Transverse colon (tissue), 4 donors: ENCODE measurements at places on chromosomes 6 and 20. TPM values are rescaled to one million over a fixed set of nuclear protein-coding genes. Genes with fewer than 3 reads are reported as not detected.

Gene CALHM5
- total RNA-seq: 0.64 TPM

Gene TMEM74B
- 4.0 TPM for total RNA-seq

Gene MAFB
- total RNA-seq: 25.8 TPM

Gene CNR1
- total RNA-seq: 6.4 TPM

Gene DDAH2
- total RNA-seq: 102 TPM

Gene HSPA12B
- total RNA-seq: 3.2 TPM

Gene RNF144B
- 4.5 TPM for total RNA-seq

Gene NCR2
- not detected for total RNA-seq

Gene MROH8
- 2.2 TPM for total RNA-seq

DNA sequence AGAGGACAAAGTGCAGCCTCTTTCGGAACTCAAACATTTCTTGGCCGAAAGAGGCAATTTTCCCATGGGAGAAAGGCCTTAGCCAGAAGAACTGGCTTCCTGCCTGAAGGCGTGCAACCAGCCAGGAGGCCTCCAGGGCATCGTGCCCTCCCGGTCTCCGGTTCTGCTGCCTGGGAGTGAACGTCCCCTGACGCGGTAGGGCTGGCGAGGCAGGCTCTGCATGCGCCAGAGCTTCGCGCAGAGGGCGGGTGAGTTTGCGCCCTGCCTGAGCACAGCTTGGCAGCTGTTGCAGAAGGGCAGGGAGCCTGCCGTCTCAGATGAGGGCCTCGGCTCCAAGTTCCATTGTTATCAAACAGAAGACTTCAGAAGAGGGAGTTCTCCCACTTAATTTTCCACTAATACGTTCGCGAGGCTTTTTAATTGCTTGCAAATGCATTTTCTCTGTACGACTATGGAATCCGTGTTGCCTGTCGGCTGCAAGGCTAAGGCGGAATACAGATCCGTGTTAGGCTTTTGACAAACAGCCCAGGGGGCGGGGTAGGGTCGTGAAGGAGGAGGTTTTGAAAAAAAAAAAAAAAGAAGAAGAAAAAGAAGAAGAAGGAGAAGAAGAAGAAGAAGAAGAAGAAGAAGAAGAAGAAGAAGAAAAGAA is 5.5 kb upstream of the TFAP2D start:
- DNase-seq: no peak
- H3K27me3 ChIP-seq: peaks cover 77% of the 10 kb centered on the region
- no peak overlapping the region for H3K4me3 ChIP-seq
- H3K27ac ChIP-seq: no peak overlapping the region
- H3K36me3 ChIP-seq: no peaks in the 10 kb centered on the region
- H3K4me1 ChIP-seq: no peaks in the 10 kb centered on the region

DNA sequence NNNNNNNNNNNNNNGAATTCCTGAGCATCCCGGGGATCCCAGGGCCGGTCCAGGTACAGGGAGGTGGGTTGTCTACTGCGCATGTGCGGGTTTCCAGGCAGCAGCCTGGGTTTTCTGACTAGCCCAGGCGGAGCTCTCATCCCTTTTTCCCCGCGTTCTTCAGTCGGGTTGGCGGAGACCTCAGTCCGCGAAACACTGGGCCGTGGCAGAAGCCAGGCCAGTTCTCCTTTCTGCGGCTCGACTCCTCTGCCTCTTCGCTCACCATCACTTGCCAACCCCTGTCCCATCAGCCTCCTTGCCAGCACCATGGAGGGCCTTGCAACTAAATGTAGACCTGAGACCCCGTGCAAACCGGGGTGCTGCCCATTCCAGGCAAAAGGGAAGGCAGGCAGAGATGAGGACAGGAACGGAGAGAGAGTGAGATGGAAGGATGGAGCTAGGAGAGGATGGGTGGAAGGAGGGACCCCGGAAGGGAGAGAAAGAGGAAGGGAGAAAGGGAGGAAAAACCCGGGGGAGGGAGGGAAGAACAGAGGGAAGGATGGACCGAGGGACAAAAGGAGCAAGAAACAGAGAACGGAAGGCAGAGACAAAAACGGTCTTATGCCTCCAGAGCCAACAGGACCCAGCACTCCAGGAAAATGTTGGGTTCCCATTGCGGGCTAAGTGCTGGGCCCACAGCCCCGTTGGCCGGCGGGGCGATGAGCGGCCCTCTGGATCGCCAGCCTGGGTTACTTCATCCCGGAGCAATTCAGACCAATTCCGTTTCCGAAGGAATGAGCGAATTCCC is 445.4 kb upstream of the DEFB115 start:
- H3K4me3 ChIP-seq: no peak overlapping the region
- H3K27ac ChIP-seq: no peak overlapping the region
- peaks cover 26% of the 10 kb centered on the region for H3K27me3 ChIP-seq
- no peak for DNase-seq
- no peaks in the 10 kb centered on the region for H3K36me3 ChIP-seq
- H3K4me1 ChIP-seq: no peaks in the 10 kb centered on the region

DNA sequence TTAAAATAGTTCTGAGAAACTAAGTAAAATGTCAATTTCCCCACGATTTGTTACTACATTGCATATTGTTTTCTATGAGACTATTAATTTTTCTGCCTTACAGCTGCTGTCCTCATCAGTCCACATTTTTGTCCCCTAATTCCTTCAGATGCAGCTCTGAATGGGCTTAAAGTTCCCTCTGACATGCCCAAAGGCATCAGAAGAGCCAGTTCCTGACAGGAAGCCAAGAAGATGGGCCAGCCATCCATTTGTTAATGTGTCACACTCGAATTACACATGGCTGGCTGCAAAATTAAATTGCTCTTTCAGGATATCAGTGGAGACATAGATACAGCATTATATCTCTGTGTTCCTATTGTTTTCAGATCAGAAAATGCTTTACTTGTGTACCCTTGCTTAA is 1223.0 kb downstream of the EPHA7 start:
- H3K36me3 ChIP-seq: no peaks in the 10 kb centered on the region
- H3K27ac ChIP-seq: no peak overlapping the region
- H3K27me3 ChIP-seq: no peaks in the 10 kb centered on the region
- no peak for DNase-seq

GRCh38 chr6:41551857-41552256 is 5.7 kb downstream of the FOXP4 start:
- peaks cover 5% of the 10 kb centered on the region for H3K27me3 ChIP-seq
- DNase-seq: no peak
- no peak overlapping the region for H3K4me3 ChIP-seq
- H3K4me1 ChIP-seq: peaks cover 16% of the 10 kb centered on the region

DNA sequence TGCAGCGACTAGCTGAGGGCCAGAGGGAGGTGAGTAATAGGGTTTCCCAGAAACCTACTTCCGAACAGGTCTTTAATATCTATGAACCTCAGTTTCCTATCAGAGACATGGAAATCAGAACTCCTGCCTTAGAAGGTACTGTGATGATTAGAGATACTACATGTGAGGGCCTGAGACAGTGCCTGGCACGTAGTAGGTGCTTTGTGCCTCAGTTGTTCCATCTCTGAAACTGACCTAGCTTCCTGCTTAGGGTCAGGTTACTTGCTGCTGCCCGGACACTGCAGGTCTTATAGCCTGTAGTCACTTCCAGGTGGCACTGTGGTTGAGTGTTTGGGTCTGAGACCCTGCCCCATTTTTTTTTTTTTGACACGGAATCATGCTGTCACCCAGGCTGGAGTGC is 20.9 kb downstream of the RAB44 start:
- no peak overlapping the region for H3K4me3 ChIP-seq
- no peaks in the 10 kb centered on the region for H3K27me3 ChIP-seq
- H3K36me3 ChIP-seq: no peaks in the 10 kb centered on the region
- H3K27ac ChIP-seq: no peak overlapping the region

- no peak overlapping the region for H3K4me3 ChIP-seq
- H3K27me3 ChIP-seq: no peaks in the 10 kb centered on the region
- DNase-seq: peak; percentile 55
- H3K36me3 ChIP-seq: no peaks in the 10 kb centered on the region
- peaks cover 7% of the 10 kb centered on the region for H3K4me1 ChIP-seq
- H3K27ac ChIP-seq: peak overlapping the region; percentile 83
These were observed 91.6 kb downstream of the PRND start for GRCh38 chr20:4813076-4813862.

GRCh38 chr6:170524172-170524502 is 29.0 kb downstream of the PSMB1 start:
- H3K27ac ChIP-seq: no peak overlapping the region
- no peaks in the 10 kb centered on the region for H3K36me3 ChIP-seq
- no peaks in the 10 kb centered on the region for H3K27me3 ChIP-seq
- no peaks in the 10 kb centered on the region for H3K4me1 ChIP-seq

DNA sequence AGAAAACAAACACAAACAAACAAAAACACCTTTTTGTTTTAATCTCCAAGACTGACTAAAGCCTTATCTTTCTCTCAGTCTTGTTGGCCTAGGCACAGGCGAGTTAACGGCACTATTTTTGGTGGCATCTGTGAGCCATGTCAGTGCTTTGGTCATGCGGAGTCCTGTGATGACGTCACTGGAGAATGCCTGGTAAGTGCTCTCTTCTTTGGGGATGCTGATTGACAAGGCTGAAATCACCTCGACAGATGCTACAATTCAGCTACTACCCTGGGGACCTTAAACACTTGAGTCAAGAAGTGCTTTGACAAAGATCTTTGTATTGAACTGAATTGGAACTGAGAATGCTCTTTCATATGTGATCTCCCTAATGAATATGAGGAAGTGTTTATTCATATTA is 384.1 kb downstream of the LAMA2 start:
- H3K4me1 ChIP-seq: no peaks in the 10 kb centered on the region
- H3K27me3 ChIP-seq: no peaks in the 10 kb centered on the region
- no peaks in the 10 kb centered on the region for H3K36me3 ChIP-seq
- DNase-seq: no peak
- H3K27ac ChIP-seq: no peak overlapping the region
- H3K4me3 ChIP-seq: no peak overlapping the region

DNA sequence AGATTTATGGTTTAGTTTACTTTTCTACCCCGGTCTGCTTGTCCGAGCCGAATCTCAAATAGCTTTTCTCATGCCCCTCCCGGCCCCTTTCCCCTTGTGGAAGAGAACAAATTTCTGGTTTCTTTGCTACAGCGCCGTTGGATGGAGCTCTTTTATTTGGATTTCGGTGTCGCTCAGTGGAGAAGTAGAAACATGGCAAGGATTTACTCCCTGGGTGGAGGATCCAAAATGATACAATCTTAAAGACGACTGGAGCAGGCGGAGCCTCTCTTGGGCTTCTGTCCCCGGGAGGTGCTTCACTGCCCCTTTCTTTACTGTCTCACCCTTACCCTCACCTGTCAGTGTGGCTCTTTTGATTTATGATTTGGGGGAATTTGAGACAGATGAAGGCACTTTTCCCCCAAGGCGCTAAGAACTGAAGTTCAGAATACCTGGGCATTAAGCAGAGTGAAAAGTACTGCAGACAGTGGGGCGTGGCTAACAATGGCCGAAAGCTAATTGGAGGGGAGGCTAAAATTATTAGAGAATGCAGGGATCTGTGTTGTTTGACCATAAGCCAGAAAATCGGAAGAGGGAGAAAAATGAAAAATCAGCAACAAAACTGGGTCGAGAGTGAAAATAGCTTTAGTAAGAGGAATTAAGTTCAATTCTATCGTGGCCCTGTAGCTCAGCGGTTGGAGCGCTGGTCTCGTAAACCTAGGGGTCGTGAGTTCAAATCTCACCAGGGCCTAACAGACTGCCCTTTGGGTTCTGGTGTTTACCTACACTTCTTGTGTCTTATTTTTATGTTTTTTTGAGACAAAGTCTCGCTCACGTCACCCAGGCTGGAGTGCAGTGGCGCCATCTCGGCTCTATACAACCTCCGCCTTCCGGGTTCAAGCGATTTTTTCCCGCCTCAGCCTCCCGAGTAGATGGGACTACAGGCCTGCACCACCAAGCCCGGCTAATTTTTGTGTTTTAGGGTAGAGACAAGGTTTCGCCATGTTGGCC is 145.1 kb upstream of the ZNF184 start:
- no peaks in the 10 kb centered on the region for H3K36me3 ChIP-seq
- peak overlapping the region; percentile 40 for H3K4me3 ChIP-seq
- no peak for DNase-seq
- peaks cover 68% of the 10 kb centered on the region for H3K27me3 ChIP-seq

DNA sequence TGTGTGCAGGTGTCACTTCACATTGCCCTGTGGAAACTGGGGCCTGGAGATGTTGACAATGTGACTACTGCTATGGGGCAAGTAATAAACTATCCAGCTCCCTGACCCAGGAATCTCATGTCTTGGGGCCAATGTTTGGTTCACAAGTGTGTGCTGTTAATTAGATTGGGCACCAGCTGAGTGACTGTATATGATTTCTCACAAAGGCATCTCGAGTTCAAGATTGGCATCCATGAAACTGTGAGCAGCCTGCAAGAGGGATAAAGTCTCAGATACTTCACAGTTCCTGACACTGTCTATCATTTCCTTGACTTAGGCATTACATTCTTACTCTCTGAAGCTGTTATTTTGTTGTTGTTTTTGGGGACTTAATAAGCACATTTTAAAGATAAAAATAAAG is 264.0 kb downstream of the PRKN start:
- H3K27ac ChIP-seq: no peak overlapping the region
- no peaks in the 10 kb centered on the region for H3K36me3 ChIP-seq
- no peaks in the 10 kb centered on the region for H3K27me3 ChIP-seq
- no peak overlapping the region for H3K4me3 ChIP-seq
- no peak for DNase-seq

DNA sequence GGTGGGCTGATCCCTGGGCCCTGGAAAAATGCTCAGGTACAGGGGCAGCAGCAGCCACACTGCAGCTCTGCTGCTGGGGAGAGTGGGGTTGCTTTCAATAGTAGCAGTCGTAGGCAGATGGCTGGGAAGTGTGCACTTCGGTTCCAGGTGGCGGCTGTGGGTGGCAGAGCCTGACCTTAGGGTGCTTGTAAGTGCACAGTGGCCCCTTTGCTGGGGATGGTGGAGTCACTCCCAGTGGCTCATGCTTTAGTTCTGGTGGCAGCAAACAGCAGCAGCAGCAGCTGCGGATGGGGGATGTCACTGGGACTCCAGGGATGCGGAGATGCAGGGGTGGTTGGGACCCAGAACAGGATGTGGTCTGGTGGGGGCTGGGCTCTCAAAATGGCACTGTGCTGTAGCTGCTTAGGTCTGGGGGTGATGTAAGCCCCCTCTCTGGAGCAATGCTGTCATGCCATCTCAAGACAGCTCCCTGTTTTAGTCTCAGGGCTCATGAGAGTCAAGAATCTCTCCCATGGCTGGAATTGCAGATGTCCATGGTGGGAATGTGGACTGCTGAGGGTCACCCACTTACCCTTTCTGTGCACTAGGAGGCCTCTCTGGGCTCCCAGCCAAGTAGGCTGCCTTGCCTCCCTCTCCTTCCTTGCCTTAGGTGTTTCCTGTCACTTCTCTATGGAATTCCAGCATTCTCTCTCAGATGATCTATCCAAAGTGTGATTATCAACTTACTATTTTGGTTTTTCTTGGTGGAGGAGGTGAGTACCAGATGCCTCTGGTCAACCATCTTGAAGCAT is 146.7 kb upstream of the SLC22A23 start:
- no peaks in the 10 kb centered on the region for H3K4me1 ChIP-seq
- no peak overlapping the region for H3K4me3 ChIP-seq
- H3K27ac ChIP-seq: no peak overlapping the region
- H3K36me3 ChIP-seq: no peaks in the 10 kb centered on the region

GRCh38 chr20:17648315-17648646 is 33.8 kb downstream of the RRBP1 start:
- peaks cover 87% of the 10 kb centered on the region for H3K4me1 ChIP-seq
- no peaks in the 10 kb centered on the region for H3K27me3 ChIP-seq
- H3K27ac ChIP-seq: peak overlapping the region; percentile 40
- no peaks in the 10 kb centered on the region for H3K36me3 ChIP-seq
- H3K4me3 ChIP-seq: no peak overlapping the region
- no peak for DNase-seq

- H3K4me1 ChIP-seq: peaks cover 36% of the 10 kb centered on the region
- H3K27me3 ChIP-seq: no peaks in the 10 kb centered on the region
These were observed 4.5 kb downstream of the HIVEP2 start for GRCh38 chr6:142940487-142940886.
